ENCODE measurements at places on chromosomes 6 and 20. TPM values are rescaled to one million over a fixed set of nuclear protein-coding genes. Genes with fewer than 3 reads are reported as not detected.

DNA sequence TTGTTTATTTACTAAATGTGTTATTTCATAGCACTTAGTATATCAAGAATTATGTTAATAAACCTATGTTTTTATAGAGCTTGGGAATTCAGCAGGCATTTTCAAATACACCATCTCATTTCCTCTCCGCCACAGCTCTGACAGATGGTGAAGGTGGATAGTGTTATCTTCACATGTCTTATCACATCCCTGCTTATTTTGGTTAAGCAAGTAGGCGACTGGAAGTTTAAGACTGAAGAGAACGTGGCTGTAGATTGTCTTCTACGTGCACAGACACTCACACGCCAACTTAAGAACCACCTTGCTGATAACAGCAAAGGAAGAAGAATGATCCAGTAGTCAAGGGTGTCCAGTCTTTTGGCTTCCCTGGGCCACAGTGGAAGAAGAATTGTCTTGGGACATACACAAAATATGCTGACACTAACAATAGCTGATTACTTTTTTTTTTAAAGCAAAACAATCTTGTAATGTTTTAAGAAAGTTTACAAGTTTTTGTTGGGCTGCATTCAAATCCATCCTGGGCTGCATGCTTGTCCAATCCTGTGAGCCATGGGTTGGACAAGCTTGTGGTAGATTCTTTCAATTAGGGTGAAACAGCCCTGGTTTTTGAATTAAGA, 43.3 kb upstream of the SCGN start:
- H3K4me1 ChIP-seq, result no peaks in the 10 kb centered on the region
- no peaks in the 10 kb centered on the region for H3K27me3 ChIP-seq
- no peak overlapping the region for H3K27ac ChIP-seq
- H3K4me3 ChIP-seq, result no peak overlapping the region
- no peak for DNase-seq

Gene CARMIL1
- total RNA-seq, result 1.9 TPM

- no peak for DNase-seq
- peaks cover 13% of the 10 kb centered on the region for H3K27me3 ChIP-seq
- peaks cover 4% of the 10 kb centered on the region for H3K4me1 ChIP-seq
- no peak overlapping the region for H3K27ac ChIP-seq
- H3K36me3 ChIP-seq, result no peaks in the 10 kb centered on the region
- no peak overlapping the region for H3K4me3 ChIP-seq
These were observed 140.4 kb downstream of the IMPG1 start for GRCh38 chr6:75932067-75932466.

DNA sequence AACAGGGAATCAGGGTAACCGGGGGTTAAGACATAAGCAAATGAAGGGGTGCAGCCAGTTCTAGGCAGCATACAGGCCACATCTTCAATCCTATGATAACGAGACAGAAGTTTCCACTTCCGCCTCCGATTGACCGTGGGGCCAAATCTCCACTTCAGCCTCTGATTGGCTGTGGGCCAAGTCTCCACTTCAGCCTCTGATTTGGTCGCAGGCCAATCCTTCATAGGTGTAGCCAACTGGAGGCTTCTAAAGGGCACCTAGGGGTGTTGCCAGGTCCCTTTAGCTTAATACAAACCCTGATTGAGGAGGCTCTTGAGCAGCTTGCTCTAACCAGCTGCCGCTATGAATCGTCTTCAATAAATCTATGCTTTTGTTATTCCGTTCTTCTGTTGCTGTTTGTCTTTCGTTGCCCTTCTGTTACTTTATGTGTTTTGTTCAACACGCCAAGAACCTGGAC, 2.1 kb upstream of the ERGIC3 start:
- H3K27ac ChIP-seq, result no peak overlapping the region
- peak; percentile 12 for DNase-seq
- no peak overlapping the region for H3K4me3 ChIP-seq
- peaks cover 13% of the 10 kb centered on the region for H3K36me3 ChIP-seq

- H3K36me3 ChIP-seq, result no peaks in the 10 kb centered on the region
- no peaks in the 10 kb centered on the region for H3K4me1 ChIP-seq
- H3K4me3 ChIP-seq, result no peak overlapping the region
- peaks cover 4% of the 10 kb centered on the region for H3K27me3 ChIP-seq
- no peak overlapping the region for H3K27ac ChIP-seq
These were observed 34.4 kb upstream of the KIF16B start for GRCh38 chr20:16607364-16608276.

Gene CFAP61
- 0.32 TPM for total RNA-seq

GRCh38 chr20:39960522-39961428, 728.3 kb downstream of the MAFB start:
- no peak overlapping the region for H3K27ac ChIP-seq
- H3K4me3 ChIP-seq, result no peak overlapping the region
- no peaks in the 10 kb centered on the region for H3K27me3 ChIP-seq
- H3K36me3 ChIP-seq, result no peaks in the 10 kb centered on the region
- H3K4me1 ChIP-seq, result no peaks in the 10 kb centered on the region

Gene PNPLA1
- not detected for total RNA-seq
